Activated T-cell treated with anti-CD3 and anti-CD28 coated beads, Interleukin-2, amount 50 U/mL, for 4 hours (primary cell): ENCODE measurements at places on chromosomes 12 and 14. TPM values are rescaled to one million over a fixed set of nuclear protein-coding genes. Genes with fewer than 3 reads are reported as not detected.

- DNase-seq, result no peak
These were observed 253.0 kb downstream of the SNAPC1 start for GRCh38 chr14:62015243-62015642.

GRCh38 chr14:75283833-75284563 is 5.4 kb downstream of the FOS start:
- DNase-seq, result no peak

DNA sequence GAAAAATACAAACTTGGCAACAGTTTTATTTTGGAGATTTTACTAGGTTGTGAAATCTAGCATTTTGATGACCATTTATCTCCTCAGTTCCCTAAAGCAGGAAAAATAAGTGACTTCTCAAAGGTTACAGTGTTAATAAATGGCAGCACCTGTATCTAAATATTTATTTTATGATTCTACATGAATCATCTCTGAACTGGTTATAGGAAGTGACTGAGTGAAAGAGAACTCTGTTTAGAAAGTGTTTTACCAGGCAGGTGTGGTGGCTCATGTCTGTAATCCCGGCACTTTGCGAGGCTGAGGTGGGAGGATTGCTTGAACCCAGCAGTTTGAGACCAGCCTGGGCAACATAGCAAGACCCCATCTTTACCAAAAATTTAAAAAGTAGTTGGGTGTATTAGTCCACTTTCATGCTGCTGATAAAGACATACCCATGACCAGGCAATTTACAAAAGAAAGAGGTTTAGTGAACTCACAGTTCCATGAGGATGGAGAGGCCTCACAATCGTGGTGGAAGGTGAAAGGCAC is 26.3 kb downstream of the MIPOL1 start:
- no peak for DNase-seq

DNA sequence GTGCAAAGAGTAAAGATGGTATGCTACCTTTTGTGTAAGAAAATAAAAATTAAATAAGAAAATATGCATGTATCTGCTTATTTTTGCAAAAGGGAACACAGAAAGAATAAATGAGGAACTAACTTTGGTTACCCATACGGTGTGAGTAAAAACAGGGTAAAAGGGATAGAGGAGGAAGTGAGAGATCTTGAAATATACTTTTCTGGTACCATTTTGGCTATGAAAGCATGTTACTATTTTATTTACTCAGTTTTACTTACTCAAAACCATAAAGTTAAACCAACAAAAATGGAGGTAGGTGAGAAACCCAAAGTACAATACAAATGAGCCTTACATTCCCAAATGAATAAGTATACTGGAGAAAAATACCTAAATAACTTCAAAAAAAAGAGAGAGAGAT is 122.0 kb upstream of the EGLN3 start:
- no peak for DNase-seq

- DNase-seq, result no peak
These were observed 1.5 kb downstream of the FLVCR2 start for GRCh38 chr14:75579882-75580281.

DNA sequence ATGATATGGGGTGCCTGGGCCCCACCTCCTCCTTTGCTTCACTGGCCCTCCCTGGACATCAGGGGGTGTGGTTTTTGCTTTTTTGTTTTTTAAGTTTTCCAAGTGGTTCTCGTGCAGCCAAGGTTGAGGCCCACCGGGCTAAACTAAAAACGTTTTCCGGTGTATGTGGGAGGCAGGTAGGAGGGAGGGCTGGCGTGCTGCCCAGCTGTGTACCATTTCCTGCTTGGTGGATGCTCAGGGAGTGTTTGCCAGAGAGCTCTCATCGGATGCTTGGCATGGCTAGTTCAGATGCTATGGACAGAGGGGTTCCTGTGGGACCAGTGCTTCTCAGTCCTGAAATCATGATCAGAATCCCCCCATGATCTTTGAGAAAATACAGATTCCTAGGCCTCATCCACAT is 246.4 kb downstream of the CACNA1C start:
- DNase-seq, result no peak

DNA sequence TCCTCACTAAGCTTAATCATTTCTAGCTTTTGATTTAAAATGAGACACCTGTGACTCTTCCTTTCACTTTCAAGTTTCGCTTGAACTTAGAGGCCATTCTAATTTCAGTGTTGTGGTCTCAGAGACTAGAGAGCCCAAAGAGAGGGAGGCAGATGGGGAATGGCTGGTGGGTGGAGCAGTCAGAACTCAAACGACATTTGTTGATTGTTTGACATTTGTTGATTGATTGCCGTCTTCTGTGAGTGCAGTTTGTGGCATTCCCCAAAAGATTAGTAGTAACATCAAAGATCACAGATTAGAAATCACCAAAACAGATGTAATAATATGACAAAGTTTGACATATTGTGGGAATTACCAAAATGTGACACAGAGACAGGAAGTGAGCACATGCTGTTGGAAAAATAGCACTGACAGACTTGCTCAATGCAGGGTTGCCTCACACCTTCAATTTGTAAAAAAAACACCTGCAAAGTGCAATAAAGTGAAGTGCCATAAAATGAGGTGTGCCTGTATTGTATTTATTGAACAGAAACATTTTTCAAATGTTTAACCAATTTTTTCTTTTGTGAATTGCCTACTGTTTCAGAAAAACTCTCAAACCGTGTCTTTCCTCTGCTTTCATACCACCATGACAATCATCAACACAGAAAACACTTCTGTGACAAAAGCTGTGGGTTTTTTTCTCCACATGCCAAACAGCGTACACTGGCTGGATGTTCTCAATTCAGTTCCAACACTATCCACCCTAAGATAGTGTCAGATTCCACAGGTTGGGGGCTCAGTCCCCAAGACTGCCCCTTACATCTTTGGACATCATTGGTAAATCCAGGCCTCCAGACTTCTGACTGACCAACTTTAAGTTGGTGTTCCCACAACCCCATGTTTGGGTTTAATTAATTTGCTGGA is 376.3 kb upstream of the RGS6 start:
- DNase-seq, result peak; percentile 56

DNA sequence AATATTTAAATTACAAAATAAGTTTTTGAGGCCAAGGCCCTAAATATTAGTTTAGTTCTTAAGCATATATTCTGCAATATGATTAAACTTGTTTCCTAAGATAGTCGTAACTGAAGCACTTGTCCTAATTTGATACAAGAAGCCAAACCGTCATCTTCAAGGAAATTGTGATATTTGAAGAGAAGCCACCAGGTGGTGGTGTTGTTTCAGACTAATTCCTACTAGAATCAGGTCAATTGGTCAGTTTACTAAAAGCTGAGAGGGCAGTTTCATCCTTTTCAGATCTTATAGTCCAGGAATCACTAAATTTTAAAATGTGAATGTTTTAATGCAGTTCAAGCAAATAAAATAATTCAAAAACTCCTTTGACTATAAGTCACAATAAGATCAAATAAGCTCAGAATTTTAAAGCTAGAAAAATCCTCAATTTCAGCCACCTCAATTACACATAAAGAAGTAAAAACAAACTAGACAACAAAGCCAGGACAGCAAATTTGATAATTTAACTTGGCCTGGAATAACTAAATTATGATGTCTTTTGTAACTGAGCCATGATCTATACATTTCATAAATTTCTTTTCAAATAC is 7.1 kb upstream of the ARL1 start:
- DNase-seq, result no peak

DNA sequence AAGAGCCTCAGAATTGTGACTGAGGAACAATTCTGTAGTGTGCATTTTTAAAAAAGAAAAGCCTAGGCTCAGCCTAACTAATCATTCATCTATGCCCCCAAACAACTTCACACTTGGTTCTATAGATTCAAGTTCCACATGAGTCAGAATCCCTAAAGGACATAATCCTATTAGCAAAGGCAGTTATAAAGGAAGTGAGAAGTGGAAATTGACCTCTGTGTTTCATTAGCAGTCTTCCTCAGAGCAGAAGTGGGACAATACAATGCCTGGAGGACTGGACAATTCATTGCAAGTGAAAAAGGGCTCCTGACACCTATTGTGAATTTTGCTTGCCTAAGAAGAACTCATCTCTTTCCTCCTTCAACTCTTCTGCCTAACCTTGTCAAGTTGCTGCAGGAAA is 222.3 kb downstream of the PTPRO start:
- no peak for DNase-seq

DNA sequence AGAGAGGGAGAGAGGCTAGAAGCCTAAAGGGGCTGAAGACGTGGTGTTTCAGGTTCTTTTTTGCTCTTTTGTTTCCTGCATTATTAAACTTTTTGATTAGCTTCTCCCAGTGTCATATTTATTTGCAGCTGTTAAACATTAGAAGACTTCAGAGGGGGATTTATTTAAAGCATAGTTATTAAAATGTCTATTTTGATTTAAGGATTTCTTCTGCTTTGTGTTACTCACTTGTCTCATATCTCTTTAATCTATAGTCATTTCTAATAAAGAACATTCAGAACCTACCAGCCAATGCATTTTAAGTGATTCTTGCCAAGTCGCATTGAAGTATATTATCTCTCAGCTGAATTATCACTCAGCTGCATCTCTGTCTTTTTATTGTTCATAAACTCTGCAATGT is 152.0 kb upstream of the DYRK2 start:
- no peak for DNase-seq

DNA sequence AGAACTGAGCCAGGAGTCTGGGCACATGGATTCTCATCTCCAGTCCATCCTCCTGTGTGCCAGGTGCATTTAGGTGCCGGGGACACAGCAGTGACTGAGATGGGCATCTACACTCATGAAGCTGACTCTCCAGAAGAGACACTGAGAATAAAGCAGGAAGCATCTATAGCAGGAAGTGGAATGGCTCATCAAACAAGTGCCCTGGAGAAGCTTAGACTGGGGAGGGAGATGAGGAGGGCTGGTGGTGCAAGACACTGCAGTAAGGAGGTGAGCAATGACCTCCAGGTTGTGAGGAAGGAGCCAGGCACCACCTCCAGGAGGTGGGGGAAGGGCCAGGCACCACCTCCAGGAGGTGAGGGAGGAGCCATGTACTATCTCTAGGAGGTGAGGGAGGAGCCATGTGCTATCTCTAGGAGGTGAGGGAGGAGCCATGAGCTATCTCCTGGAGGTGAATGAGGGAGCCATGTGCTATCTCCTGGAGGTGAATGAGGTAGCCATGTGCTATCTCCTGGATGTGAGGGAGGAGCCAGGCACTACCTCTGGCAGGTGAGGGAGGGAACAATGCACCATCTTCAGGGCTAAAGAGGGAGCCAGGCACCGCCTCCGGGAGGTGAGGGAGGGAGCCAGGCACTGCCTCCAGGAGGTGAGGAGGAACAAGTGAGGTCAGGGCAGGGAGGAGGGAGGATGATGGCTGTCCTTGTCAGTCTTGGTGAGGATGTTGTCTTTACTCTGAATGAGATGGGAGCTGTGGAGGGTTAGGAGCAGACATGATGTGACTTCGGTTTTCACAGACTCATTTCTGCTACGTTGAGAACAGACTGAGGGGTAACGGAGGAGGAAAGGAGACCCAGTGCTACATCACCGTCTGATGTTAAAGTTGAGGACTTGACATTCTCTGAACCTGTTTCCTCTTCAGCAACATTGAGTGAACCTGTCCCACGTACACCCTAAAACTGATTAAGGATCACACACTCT is 961.9 kb upstream of the TMEM132C start:
- no peak for DNase-seq

- no peak for DNase-seq
These were observed 36.4 kb downstream of the CPNE8 start for GRCh38 chr12:38869036-38869435.

The TMEM19 gene
- total RNA-seq, result 17.8 TPM

The KLHDC1 gene
- 1.2 TPM for total RNA-seq

The A2M gene
- total RNA-seq, result 3.2 TPM

The SDS gene
- not detected for total RNA-seq

The LRTM2 gene
- total RNA-seq, result 0.08 TPM

The CACNA1C gene
- 0.03 TPM for total RNA-seq

The FGF23 gene
- total RNA-seq, result not detected
